ENCODE measurements at places on chromosomes 16 and 17.

DNA sequence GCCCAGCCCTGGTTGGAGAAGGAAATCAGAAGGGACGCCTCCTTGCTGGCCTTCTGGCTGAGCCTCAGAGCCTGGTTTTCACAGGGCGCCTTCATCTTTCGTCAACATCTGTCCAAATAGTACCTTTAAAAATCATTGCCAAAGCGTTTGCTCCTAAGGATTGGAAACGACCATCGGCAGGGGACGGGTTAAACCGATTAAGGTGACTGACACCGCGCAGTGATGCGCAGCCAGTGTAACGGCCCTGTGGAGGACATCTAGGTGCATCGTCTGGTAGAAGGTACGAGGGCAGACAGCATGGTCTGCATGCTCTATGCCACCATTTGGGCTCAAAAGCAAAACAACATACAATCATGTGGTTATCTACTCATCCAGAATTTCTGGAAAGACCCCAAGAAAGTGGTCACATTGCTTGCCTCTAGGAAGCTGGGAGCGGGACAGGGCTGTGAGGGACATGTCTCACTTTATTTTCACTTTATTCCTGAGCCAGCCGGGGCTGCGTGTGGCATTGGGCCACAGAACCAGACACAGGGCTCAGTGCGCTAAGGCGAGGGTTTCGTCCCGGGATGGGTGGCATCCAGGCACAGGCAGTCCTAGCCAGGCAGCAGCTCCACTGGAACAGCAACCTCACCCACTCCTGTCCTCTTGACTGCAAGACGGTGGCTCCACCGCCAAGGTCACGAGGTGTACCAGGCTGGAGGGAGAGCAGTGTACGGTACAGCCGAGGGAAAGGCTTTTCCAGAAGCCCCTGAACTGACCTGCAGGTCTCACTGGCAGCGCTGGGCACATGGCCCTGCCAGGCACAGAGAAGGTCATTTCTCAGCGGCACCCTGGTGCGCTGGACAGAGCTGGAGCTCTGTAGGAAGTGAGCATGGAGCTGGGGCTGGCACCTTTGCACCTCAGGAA lies 40.9 kb upstream of the JPH3 start:
- no peak for DNase-seq

DNA sequence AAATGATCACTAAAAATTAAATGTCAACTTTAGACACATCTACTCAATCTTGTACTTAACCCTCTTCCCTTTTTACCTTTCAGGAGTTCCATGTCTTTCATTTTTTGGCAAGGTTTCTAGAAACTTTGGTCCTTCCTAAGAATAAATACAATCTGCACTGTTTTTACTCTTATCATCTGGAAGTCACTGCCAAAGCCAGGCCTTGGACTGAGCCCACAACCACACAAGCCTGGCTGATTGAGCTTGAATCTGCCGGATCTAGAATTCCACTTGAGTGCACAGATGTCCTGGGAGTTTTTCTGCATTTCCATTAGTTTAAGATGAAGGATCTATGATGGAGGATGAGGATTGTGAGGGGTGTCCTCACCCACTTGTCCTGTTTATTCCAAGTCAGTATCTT lies 126.1 kb downstream of the VPS53 start:
- no peak for DNase-seq

- no peak for DNase-seq
Observed at GRCh38 chr16:87425941-87426340, 33.8 kb downstream of the MAP1LC3B start.

DNA sequence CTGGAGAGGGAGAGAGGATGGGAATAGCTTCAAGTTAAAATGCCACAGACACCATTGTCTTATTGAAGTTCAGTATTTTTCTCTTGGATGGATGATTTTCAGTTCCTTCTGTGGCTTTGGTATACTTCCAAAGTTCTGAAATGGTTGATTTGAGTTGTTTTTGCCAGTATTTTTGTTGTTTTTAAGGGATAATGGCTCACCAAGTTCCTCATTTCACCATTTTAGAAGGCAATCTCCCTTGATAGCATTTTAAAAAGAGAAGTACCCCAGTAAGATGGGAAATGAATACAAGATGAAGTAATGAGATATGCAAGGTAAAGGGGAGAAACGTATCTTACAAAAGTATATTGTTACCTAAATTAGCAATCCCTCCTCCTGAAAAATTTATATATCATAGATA lies 18.5 kb upstream of the SPDYE4 start:
- no peak for DNase-seq

- no peak for DNase-seq
Observed at GRCh38 chr17:62750631-62751051, 57.5 kb downstream of the MARCHF10 start.

DNA sequence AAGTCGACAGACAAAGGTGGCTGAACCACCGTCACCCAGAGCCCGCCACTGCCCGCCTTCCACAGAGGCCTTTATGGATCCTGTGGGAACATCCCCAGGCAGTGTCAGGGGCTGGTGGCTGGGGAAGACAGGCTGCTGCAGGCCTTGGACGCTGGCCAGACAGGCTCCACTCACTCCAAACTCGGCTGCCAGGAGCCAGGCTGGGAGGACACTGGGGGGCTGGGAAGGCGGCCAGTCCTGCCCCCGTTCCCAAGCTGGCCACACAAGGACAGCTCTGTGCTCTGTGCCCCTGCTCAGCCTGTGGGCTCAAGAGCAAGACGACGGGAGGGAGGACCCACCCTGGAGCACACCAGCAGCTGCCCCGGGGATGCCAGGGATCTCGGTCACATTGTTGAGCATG lies 7.6 kb upstream of the LCAT start:
- DNase-seq, result no peak

GRCh38 chr16:21652453-21652852 lies at the start of gene IGSF6:
Gene IGSF6, minus strand, starts transcription at chr16:21652608. Its CDS starts 10 bp downstream, at chr16:21652598.
- no peak for DNase-seq

Measured in activated T-cell treated with anti-CD3 and anti-CD28 coated beads for 24 hours (primary cell).